Activated CD8-positive, alpha-beta memory T cell treated with anti-CD3 and anti-CD28 coated beads for 1 hour (primary cell): ENCODE measurements at places on chromosomes 2 and 18.

DNA sequence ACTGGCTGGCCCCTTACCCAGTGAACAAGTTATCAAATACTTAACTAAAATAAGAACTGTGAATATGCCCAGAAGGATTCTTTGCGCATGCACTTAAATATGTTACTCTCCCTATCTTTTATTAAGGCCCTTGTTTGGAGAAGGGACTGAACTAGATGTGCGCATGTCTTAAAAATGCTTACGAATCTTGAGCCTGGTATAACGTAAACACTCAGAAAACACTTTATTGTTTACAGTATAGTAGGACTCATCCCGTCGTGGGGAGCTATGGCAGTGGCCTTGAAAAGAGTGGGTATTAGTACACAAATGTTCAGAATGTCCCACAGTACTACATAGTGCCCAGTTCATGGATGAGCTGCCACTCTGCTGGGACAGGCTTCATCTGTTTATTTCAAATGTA is 75.9 kb upstream of the MAP4K3 start:
- no peak for DNase-seq

DNA sequence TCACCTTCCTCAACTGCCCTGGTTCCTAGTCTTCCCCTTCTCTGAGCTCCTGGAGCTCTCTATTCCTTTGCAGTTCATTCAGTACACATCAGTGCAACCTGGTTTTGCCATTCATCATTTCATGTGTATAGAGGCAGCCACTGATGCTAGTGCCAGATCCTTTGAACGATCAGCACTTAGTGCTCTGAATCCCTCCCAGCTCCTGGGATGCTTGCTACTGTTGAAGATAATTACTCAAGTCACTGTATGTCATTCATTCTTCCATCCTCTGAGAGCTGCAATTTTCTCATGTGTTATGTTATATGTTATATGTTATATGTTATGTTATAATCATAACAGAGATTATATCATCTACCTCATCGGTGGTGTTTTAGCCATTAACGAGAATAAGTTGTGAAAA is 98.5 kb upstream of the UXS1 start:
- no peak for DNase-seq

DNA sequence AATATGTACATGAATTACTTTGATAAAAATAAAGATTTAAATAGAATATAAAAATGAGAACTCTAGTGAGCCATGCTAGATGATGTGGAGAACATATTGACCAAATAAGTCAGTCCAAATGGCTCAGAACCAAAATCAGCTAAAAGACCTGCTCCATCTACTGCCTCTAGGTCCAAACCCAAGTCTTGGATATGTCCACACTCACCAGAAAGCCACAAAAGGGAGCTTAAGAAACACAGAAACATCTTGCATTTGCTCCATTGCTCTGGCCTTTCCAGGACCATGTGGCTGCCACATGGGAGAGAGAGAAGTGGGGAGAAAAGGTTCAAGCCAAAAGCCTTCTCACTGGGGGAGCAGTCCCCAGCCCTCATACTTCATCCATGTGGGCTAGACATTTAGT is 272.5 kb downstream of the DYSF start:
- no peak for DNase-seq

- no peak for DNase-seq
Observed at GRCh38 chr2:186780701-186781316, 68.2 kb downstream of the ZSWIM2 start.

- DNase-seq: no peak
Observed at GRCh38 chr2:69090820-69091219, 77.8 kb downstream of the ANTXR1 start.

DNA sequence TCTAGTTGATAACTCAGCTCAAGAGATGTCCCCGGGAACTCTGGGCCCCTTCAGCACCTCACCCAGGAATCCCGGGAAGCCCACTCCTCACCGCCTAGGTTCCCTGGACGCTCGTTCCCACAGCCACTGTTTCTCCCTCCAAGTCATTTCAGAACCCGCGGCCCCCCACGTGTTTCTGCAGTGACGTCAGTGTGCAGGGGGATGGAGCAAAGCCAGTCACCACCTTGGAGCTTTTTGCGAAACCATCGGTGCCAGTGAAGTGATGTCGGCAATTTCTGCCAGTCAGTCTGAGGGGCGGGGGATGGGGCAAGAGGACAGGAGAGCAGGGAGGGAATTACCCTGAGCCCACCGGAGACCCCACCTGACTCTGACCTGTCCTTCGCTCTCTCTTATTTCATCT is 119.2 kb downstream of the SNTG2 start:
- no peak for DNase-seq

GRCh38 chr2:89851583-89851905 is 1160.1 kb downstream of the RPIA start:
- DNase-seq: no peak
